ENCODE measurements at places on chromosomes 11 and 22.

DNA sequence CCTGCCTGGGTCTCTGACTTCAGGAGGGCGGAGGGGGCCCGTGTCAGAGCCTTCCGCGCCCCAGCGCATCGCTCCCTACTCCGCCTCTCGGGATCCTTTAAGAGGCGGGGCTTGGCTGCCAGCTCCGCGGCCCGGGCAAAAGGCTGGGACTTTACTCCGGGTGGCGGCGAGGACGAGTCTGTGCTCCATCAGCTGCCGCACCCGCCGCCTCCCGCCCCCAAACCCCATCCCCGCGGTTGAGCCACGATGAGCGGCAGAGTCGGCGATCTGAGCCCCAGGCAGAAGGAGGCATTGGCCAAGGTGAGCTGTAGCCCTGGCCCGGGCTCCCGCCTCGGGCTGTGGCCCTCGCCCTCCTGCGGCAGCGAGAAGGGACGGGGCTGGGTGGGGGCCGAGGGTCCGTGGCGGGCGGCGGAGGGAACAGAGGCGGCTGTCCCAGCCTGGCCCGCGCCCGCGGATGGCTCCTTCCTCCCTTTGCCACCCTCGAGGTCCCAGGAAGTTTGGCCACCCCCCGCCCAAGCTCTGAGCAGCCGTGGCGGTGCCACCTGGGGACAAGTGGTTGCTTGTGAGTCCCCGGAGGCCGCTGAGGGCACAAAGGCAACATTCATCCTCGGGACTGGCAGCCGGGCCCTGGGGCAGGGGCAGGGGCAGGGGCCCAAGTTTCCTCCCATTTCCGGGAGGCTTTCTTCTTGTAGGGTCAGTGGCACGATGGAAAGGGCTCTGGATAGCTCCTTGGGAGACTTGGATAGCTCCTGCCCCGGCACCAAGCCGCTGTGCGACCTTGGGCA is at the start of gene SEC14L2:
Gene SEC14L2, plus strand, starts transcription at position 148 of the 785 bp plus-strand sequence. Its CDS starts 99 bp downstream, at position 247.
- peak; percentile 81 for DNase-seq

DNA sequence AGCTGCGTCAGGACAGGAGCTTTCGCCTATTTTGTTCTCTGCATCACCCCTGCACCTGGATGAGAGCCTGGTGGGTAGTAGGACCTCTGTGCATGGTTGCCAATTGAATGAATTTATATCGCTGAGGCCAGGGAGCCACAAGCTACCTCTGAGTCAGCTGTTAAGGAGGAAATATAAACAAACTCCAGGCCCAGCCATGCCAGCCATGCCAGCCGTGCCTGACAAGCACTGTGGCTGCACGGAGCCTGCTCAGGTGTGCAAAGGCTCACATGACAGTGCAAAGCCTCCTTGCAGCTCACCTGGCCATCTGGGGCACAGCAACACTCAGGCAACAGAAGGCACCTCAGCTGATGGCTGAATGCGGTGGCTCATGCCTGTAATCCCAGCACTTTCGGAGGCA is 33.7 kb upstream of the LINC01488 start:
- DNase-seq, result no peak

DNA sequence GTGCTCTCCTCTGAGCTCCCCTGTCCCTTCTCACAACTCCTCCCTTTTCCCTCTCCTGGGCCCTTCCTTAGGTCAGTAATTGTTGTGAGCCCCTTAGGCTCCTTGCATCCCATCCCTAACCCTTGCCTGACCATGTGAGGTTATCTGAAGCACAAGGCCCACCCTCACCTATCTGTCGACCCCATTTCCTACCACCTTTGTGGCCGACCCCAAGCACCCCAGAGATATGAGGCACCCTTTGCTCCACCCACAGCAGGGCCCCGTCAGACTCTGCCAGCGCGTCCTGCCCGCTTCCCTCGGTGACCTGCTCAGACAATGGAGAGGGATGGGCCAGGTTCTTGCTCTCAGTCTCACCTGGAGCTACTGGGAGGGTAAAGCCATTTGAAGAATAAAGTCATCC is 1.3 kb downstream of the GNG3 start:
- no peak for DNase-seq

GRCh38 chr22:42001706-42002105 is 3.1 kb downstream of the WBP2NL start:
- no peak for DNase-seq

DNA sequence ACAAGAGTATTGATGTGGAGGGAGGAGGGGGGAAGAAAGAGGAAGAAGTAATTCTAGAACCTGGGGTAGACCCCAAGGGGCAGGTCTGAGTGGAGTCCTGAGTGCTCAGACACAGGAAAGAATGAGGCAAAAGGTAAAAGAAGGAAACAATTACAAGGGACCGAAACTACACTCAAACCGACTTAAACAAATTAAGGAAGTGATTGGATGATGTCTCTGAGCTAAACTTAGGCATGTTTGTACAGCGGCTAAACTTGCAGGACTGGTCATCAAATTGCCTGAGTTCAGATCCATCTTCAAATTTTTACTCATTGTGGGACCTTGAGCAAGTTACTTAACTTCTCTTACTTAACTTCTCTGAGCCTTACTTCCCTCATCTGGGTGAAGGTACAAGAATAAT is 86.3 kb upstream of the LRRC55 start:
- DNase-seq, result no peak

DNA sequence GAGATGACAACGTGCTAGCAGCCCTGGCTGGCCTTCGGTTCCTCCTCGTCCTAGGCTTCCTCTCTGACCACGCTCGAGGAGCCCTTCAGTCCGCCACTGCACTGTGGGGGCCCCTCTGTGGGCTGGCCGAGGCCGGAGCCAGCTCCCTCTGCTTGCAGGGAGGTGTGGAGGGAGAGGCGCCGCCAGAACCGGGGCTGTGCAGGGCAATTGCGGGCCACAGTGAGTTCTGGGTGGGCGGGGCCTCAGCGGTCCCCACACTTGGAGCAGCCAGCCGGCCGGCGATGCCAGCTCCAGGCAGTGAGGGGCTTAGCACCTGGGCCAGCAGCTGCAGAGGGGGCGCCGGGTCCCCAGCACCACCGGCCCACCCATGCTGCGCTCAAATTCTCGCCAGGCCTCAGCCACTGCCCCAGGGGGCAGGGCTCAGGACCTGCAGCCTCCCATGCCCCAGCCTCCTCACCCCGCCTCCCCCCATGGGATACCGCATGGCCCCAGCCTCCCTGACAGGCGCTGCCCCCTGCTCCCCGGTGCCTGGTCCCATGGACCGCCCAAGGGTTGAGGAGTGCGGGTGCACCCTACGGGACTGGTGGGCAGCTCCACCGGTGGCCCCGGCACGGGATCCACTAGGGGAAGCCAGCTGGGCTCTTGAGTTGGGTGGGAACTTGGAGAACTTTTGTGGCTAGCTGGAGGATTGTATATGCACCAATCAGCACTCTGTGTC is 399.4 kb downstream of the LUZP2 start:
- no peak for DNase-seq

GRCh38 chr11:58451585-58451984 is 9.5 kb upstream of the OR5B12 start:
- DNase-seq, result no peak

DNA sequence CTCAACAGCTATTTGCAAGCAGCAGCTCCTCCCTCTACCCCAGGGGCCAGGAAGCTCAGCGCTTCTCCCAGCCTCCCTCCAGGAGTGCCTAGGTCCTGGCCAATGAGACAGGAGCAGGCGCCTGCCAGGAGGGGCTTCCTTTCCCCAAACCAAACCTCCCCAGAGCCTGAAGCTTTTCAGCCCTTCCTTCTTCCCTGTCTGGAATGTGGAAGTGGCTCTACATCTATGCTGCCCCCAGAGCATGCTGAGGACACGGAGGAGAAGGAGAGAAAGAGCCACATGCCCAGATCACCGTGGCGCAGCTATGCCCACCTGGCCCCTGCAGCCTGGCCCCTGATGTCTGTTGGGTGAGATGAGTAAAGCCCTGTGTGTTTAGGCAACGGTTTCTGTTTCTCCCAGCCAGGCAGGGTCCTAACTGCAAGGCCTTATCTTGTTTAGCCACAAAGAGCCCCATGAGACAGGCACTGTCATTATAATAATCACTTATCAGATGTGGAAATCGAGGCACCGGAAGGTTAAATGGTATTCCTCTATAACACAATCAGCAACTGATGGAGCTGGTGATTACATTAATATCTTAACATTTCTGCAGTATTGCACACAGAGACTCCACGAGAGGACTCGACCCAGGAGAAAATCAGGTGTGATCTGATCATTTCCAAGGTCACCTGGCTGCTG is 315.8 kb downstream of the CTTN start:
- DNase-seq, result no peak

DNA sequence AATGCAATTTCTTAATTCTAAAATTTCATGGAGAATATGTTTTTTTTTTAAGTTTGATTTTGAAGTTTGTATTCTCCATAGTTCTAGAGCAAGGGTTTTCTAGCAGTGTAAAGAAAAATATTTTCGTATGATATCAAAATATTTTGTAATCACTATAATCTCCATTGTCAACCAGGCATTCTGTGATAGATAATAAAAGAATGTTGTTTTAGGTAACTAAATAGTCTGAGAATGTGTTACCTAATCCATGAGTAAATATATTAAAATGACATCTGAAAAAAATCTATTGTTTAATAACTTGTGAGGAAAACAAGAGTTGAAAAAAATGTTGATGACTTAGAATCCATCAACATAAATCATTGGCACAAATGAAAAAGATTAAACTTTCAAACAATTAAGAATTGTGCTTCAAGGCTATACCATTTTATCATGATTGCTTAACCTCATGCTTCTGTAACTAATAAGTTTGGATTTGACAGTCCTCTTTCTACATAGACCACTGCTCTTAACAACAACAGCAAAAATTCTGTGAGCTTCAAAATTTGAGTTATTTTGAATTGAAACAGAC is 2211.8 kb downstream of the LRRC4C start:
- DNase-seq, result no peak

DNA sequence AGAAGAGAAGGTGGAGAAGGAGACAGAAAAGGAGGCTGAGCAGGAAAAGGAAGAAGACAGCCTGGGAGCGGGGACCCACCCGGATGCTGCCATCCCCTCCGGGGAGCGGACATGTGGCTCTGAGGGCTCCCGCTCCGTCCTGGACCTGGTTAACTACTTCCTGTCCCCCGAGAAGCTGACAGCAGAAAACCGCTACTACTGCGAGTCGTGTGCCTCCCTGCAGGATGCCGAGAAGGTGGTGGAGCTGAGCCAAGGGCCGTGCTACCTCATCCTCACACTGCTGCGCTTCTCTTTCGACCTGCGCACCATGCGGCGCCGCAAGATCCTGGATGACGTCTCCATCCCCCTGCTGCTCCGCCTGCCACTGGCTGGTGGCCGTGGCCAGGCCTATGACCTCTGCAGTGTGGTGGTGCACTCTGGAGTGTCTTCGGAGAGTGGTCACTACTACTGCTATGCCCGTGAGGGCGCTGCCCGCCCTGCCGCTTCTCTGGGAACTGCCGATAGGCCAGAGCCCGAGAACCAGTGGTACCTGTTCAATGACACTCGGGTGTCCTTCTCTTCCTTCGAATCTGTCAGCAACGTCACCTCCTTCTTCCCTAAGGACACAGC is 21.4 kb downstream of the USP35 start:
- no peak for DNase-seq

- DNase-seq, result no peak
Measured at GRCh38 chr11:92550411-92550810, 325.8 kb downstream of the FAT3 start.
